CD14-positive monocyte (primary cell): ENCODE measurements at places on chromosomes 13 and 19.
A peak's percentile ranks its signal among the peaks of the same experiment; 100 is the strongest.

GRCh38 chr19:55228403-55229031 is at the start of gene TMEM86B:
TMEM86B (minus strand) TSS chr19:55228763; CDS start chr19:55228741, 22 bp downstream.
- DNase-seq, result no peak

DNA sequence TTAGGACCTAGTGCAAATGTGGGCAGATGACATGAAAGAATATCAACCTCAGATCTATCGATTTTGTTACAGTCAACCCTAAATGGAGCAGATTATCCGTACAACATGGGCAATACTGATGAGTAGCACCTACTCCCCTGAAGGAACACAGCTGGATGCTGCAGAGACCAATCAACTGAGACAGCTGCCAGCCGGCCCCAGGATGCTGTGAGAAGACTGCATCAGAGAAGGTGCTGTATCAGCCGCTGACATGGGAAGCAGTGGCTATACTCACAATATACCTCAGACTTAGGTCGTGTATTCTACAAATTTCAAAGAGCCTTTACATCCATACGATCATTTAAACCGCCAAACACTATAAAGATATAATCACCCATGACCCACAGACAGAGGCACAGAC is 95.9 kb upstream of the FNDC3A start:
- no peak for DNase-seq

DNA sequence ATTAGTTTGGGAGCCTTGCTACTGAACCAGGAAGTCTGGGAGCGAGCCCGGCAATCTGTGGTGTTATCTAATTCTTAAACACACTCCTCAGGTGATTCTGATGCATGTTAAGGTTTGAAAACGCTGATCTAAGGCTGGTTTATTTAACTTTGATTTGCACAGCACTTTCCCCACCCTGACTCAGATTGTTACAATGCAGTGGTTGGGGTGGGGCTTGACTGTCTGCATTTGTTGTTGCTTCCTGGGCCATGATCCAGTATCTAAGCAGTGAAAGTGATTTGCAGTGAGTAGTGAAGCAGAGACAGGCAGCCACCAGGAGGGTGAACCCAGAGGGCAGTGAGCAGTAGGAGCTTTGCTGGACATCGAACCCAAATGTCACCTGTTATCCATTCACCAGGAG is 81.6 kb upstream of the ARGLU1 start:
- no peak for DNase-seq

DNA sequence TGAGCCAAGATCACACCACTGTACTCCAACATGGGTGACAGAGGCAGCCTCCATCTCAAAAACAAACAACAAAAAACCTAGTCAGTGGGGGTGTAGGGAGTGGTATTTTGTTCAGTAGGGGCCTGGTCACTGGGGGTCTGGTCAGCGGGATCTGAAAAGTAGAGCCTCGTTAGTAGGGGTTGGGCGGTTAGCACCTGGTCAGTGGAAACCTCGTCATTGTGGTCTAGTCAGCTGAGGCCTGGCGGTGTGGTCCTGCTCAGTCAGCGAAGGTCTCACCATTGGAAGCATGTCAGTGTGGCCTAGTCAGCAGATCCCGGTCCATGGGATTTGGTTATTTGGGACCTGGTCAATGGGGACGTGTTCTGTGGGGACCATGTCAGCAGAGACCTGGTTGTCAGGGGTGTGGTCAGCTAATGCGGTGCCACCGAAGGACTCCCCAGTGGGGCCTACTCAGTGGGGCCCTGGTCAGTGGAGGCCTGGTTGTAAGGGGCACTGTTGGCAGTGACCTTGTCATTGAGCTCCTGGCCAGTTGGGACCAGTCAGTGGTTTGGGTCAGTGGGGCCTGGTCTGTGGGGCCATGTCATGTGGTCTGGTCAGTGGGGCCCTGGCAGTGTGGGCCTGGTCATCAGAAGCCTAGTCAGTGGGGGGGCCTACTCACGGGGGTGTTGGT is 63.0 kb upstream of the TPM4 start:
- DNase-seq, result no peak

- DNase-seq, result no peak
These were observed 64.8 kb upstream of the ZNF536 start for GRCh38 chr19:30307191-30307974.

DNA sequence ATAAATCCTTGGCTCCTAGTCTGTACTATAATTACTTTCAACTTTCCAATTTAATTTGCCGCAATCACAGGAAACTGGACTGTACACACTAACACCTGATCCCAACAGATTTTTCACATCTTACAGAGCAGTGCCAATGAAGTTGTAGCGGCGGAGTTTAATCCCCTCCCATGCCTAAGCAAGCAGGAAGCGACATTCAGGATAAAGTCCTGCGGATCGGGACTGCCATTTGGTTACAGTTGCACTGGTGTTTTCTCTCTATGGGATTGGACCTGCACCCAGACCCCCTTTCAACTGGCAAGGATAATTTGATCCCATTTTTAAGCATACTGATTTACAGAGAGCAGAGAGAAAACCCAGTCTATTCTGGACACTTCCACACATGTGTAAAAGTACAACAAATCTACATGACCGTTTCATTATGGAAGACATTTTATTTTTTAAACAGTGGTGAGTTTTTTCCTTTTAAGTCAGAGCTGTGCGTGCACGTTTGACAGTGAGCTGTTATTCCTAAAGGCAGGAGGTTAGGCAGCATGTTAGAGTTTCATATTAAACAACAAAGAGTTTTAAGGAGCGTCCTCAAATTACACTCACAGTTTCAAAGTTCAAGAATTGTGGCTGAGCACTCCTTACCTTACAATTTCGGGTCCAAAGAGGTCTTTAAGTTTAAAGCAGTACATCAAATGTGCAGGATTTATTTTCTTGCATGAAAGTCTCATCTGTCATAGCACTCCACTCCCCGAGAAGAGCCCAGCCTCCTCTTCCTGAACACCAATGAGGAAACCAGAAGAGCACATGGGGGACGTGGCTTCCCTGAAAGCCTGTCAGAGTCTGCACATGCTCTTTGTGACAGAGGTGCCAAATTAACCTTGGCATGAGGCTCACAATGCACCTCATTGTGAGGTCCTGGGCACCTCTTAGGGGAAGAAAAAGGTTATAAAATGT is 141.6 kb upstream of the RFC3 start:
- peak; percentile 2 for DNase-seq

DNA sequence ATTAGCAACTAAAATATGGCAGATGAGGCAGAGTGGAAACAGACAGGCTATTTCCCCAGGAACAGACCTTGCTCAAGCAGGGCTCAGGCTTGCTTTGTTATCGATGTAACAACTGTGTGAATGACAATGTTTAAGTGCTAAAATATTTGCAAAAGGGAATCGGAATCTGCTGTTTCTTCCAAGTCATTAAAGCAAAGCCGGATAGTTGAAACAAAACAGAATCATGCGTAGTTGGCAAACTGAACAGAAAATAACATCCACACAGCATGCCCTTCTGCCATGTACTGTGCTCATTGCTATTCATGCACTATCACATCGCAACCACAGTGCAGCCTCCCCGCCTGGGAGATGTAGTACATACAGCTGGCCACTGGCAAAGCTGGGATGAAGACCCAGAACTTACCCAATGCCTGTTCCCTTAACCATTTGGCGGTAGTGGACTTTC is 799.1 kb downstream of the DIAPH3 start:
- DNase-seq, result no peak

DNA sequence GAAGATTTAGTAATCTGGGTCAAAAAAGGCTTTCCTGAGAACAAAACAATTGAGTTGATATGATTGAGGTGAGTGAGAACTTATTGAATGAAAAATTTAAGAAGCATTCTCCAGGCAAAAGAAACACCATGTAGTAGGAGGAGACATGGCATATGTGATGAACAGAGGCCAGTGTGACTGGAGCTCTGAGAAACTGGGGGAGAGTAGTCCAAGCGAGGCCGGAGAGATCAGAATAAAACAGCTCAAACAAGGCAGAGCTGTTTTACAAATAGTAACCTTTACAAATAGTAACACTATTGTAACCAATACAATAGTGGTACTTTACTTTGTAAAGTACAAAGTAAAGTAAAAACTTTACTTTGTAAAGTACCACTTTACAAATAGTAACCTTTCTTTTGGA is 1159.1 kb downstream of the PCDH9 start:
- DNase-seq, result no peak

GRCh38 chr13:23558675-23559536 is 11.3 kb upstream of the TNFRSF19 start:
- DNase-seq, result peak; percentile 61
